ENCODE measurements at places on chromosomes 2 and 18.

DNA sequence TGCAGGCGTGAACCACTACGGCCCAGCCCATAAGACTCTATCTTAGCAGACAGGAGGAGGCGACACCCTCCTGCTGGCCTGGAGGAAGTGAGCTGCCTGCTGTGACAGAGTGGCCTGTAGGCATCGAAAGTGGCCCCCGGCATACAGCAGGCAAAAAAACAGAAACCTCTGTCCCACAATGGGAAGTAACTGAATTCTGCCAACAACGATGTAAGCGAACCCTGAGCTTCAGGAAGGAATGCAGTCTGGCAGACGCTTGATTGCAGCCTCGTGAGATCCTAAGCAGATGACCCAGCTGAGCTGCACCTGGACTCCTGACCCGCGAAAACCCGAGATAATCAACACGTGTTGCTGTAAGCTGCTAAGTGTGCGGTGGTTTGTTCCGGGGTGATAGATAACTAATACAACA is 13.6 kb downstream of the MRO start:
- no peak for DNase-seq

GRCh38 chr2:68577183-68577582 is 66.2 kb upstream of the PROKR1 start:
- no peak for DNase-seq

DNA sequence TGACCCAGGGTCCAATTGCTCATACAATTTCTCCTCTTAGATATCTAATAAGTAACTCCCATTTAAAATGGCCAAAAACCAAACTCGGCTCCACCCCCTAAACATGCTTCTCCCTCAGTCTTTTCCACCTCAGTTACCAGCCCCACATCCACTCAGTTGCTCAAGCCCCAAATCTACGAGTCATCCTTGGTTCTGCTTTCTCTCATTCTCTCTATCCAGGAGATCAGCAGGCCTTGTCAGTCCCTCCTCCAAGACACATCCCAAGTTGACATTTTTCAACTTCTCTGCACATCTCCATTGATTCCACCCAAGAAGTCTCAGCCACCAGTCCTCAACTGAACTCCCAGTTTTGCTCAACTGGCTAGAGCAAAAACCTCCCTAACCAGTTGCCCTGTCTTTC is 40.5 kb upstream of the RTN4 start:
- no peak for DNase-seq

DNA sequence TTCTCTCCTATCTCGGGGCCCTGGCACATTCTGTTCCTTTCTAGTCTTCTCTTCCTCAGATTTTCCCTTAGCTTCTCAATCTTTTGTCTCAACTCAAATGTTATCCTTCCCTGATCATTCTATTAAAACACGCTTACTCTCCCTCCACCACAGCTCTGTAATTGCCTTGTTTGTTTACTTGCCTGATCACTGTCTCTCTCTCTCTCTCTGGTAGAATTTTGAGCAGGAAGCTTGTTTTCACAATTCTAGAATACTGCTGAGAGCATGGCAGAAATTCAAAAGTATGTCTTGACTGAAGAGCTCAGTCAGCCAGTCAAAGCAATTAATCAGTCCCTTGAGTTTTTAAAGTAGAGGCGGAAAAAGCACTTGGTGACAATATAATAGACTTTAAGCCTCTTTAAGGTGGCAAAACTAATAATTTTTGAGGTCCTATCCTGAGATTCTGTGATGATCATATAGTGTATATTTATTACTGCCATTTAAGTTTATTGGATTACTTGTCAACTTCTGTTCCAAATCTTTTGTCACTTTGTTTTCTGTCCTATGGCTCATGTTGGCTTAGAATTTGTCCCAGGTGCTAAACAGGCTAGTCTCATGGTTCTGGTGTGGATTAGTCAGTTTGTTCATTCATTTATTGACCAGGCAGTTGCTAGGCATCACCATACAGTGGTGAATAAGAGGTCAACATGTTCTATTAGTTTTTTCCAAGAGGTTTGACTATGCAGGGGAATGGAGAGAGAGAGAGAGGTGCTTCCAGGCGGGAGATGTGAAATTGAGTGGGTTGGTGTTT is 2.3 kb downstream of the PSMD1 start:
- no peak for DNase-seq

DNA sequence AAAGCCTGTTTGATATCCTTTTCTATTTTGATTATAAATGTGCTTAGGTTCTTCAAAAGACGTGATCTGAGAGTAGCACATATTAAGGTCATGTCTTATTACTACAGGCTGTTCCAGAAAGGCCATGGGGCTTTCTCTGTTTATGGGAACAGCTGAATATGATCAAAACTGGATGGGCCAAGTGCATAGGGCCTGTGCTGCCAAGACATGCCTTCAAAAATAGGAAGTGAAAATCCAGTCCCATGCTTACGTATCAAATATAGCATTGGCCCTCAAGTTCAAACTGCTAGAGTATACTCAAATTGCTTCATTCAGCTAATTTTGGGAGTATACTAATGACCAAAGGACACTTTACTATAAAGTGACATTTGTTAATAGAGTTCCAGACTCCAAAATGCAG is 24.1 kb downstream of the SLC25A52 start:
- DNase-seq = no peak

- no peak for DNase-seq
Observed at GRCh38 chr2:206354129-206354528, 79.7 kb downstream of the ZDBF2 start.

- DNase-seq = no peak
Observed at GRCh38 chr2:123521854-123522253, 503.2 kb upstream of the CNTNAP5 start.

GRCh38 chr2:161979490-161979889 is 94.5 kb downstream of the DPP4 start:
- DNase-seq = no peak

- no peak for DNase-seq
Observed at GRCh38 chr2:158239271-158239670, 137.6 kb downstream of the UPP2 start.

GRCh38 chr2:239521518-239521815 is 120.6 kb upstream of the HDAC4 start:
- no peak for DNase-seq

GRCh38 chr18:23578891-23579653 is 7.2 kb downstream of the NPC1 start:
- DNase-seq = no peak

DNA sequence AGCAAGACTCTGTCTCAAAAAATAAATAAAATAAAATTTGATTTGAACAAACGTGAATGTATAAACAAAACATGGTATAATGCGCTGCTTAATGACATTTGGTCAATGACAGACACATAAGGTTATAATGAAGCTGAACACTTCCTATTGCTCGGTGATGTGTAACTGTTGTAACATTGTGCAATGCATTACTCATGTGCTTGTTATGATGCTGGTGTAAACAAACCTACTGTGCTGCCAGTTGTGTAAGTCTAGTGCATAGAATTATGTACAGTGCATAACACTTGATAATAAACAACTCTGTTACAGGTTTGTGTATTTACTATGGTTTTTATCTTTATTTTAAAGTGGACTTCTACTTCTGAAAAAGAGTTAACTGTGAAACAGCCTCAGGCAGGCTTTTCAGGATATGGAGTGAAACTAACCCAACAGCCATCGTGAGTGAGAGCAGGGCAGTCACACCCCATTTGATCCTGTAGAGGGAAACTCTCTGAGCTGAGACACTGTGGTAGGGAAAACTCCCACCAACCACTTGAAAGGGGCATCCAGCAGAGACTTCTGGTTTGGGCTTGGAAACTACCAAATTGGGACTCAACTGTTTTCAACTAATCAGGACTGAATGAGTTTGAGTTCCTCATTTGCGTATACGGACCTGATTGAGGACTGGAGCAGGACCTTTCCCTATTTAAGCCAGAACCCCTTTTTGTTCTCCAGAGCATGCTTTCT is 8.7 kb upstream of the RPRD1A start:
- DNase-seq = no peak

GRCh38 chr2:226716126-226716525 is 83.5 kb downstream of the IRS1 start:
- DNase-seq = no peak

DNA sequence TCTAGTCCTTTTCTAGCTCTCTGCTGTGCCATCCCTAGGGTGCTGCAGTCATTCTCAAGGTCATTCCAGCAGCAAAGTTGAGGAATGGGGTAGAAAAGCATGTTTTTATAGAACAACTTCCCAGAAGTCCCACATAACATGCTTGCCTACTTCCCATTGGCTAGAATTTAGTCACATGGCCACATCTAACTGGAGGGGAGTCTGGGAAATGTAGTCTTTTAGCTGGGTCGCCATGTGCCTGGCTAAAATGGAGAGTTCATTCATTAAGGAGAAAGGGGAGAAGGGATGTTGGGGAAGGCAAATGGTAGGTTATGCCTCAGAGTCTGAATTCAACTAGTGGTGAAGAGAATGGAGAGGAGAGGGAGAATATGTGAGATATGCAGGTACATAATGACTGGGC is 85.7 kb downstream of the SLC4A3 start:
- DNase-seq = no peak

- DNase-seq = no peak
Observed at GRCh38 chr2:25301453-25302352, 40.0 kb downstream of the DNMT3A start.

GRCh38 chr18:8800445-8800844 is 95.1 kb downstream of the MTCL1 start:
- DNase-seq = no peak

GRCh38 chr18:21991886-21992285 is 177.5 kb upstream of the GATA6 start:
- no peak for DNase-seq

- no peak for DNase-seq
Observed at GRCh38 chr2:50863218-50863617, 168.7 kb downstream of the NRXN1 start.

GRCh38 chr2:28997847-28998735 is 17.0 kb downstream of the TOGARAM2 start:
- no peak for DNase-seq

DNA sequence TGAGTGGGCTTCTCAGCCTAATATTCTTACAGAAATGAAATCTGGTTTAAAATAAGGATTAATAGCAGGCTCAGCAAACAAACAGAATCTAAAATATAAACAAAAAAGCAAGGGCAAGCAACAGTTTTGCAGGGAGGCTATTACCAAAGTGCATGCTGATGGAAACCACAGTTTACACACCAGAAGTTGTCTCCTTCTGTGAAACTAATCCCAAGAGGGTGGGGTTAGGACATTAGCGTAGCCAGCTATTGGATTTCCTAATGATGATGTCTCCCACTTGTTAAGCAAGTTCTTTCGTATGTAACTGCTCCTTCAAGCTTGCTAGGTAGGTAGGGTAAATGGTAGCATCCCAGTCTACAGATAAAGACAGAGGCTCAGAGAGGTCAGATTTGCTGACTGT is 65.0 kb upstream of the TSPYL6 start:
- no peak for DNase-seq

- DNase-seq = peak; percentile 24
Observed at GRCh38 chr2:239502430-239503186, 101.8 kb upstream of the HDAC4 start.

DNA sequence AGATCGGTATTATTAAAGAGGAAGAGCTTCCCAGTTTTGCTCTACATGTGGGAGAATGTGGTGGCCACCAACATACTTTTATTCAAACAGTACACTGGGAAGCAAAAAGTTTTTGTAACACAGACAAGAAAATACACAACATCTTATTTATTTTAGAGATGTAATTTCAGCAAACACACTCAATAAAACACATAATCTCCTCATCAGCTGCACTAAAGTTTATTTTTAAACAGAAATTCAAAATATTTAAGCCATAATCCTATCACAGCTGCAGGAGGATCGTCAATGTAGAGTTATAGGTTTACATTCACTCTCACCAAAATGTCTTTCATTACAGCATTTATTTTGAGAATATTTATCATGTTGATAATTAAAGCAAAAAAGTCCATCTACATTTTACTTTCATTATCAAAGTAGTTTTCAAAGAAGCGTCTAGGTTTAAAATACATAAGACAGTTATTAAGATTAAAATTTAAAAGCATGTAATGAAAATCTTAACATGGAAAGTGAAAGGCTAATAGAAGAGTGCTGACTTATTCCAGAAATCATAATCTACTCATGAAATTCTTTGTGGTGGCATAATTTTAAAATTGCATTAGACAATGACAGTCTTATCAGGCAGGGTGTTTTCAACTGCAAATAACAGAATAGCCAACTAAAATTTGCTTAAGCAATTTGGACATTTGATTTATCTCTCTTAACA is 61.0 kb downstream of the ANKRD44 start:
- DNase-seq = no peak

GRCh38 chr18:57081899-57082298 is 65.0 kb upstream of the BOD1L2 start:
- no peak for DNase-seq

DNA sequence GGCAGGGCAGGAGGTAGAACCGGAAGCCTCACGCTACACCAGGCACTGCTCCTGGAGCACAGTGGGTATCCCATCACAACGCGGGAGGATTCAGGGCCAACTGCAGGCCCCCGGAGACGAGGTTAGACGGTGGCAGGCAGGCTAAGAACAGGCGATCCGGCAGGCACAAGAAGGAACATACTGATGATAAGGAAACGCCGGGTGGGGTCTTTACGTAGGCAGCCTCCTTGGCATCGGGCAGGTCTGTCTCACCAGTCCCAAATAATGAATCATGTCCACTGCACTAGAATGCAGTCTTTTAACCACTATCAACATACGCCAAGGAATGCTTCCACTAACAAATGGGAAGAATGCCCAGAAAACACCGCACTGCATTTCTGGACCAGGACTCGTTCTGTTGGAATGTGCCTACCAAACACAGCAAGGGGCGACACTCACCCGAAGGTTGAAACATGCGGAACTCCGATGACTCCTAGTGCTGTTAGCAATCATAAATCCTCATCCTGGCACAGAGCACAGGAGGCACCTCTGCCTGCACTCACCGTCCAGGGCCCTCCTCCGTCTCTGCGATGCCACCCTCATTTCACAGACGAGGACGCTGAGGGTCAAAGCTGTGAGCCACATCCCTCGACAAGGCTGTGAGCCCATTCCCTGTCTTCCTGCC is 35.2 kb downstream of the ZNF516 start:
- DNase-seq = no peak

DNA sequence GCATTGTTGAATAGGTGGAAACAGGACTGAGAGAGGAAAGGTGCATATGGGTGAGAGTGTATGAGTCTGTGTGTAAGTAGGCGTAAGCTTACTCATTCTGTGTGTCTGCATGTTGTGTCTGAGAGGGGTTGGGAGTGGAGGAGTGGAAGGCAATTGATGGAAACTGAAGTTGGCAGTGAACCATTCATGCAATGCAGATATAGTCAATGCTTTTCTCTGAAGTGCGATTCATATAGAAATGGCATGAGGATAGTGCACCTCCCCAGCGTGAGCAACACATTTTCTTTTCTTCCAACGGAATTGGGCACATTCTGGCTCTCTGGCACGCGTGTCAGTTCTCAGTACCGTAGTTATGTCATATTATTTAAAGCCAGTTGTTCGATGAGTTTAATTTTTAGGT is 250.5 kb downstream of the NYAP2 start:
- no peak for DNase-seq

DNA sequence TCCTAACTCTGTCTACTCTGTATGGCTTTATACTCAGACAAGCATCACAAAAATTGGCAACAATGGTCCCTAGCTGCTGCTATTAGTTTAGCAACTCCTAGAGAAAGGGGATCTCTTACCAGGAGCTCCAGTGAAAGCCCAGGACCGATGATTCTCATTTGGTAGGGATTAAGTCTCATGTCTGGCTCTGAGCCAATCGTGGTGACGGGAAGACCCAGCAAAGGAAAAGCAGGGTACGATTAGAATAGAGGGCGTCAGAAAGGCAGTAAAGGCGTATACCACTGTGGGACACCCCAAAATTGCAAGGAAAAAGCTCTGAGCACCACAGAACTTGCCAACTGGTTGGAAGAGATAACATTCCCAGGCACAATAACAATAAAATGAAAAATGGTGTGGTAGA is 129.5 kb downstream of the MTCL1 start:
- DNase-seq = no peak

- DNase-seq = no peak
Observed at GRCh38 chr18:33076601-33077000, 303.8 kb upstream of the KLHL14 start.

Data from NCI-H1105 (cell line).